ENCODE measurements at places on chromosomes 6 and 20. TPM values are rescaled to one million over a fixed set of nuclear protein-coding genes. Genes with fewer than 3 reads are reported as not detected.

GRCh38 chr6:97450087-97450486 is 167.1 kb upstream of the MMS22L start:
- DNase-seq: no peak

SLC18B1 gene
- polyA plus RNA-seq: 20.0 TPM

DNA sequence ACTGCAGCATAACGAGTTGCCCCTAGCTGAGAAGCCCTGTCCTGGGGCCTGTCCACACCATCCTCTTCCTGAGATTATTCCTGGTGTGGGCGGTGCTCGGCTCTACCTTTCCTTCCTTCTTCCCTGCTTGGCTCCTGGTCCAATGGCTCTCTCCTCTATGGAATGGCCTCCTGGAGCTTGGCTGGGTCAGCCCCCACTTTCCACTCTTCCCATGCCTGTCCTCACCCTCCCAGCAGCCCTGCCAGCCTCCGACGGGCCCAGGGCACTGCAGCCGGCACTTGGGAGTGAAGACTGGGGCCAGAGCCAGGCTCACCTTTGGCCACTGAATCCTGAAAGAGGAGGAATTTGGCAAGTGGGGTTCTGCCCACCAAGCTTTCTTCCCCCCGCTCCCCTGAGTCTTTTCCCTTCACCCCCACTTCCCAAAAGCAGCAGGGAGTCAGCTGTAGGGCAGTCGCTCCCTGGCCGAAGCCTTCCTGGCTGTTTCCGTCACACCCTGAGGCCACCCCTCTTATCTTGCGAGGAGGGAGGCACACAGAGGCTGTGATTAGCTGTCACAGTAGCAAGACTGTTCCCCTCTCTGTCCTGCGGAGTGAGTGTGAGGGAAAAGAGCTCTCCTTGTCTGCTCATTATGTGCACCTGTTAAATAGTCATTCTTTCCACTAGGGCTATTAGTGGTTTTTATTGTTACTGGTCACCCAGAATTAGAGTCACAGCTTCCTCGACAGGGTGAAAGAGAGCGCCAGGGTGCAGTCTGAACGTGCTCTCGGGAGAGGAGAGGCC is 6.3 kb upstream of the CDSN start:
- DNase-seq: peak; percentile 42

DNA sequence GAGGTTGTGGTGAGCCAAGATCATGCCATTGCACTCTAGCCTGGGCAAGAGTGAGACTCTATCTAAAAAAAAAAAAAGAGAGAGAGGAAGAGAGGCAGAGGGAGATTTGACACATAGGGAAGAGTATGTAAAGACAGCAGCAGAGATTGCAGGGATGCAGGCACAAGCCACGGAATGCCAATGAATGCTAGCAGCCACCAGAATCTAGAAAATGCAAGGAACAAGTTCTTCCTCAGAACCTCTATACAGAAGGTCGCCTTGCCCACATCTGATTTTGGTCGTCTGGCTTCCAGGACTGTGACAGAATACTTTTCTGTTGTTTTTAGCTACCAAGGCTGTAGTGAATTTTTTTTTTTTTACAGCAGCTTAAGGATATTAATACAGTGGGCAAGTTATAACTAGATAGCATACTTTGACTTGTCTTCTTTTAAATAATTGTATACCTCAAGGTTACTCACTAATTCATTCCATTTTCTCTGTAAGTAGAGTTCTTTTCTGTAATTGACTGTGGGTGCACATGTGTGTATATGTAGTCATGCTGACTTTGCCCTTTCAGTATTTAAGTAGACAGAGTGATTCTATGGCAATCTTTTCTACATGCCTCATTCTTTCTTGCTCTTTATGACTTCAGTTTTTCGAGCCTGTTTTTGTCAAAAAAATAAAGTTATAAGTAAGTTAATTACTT is 402.2 kb downstream of the GJA1 start:
- DNase-seq: no peak

NKX2-4 gene
- not detected for polyA plus RNA-seq

DNA sequence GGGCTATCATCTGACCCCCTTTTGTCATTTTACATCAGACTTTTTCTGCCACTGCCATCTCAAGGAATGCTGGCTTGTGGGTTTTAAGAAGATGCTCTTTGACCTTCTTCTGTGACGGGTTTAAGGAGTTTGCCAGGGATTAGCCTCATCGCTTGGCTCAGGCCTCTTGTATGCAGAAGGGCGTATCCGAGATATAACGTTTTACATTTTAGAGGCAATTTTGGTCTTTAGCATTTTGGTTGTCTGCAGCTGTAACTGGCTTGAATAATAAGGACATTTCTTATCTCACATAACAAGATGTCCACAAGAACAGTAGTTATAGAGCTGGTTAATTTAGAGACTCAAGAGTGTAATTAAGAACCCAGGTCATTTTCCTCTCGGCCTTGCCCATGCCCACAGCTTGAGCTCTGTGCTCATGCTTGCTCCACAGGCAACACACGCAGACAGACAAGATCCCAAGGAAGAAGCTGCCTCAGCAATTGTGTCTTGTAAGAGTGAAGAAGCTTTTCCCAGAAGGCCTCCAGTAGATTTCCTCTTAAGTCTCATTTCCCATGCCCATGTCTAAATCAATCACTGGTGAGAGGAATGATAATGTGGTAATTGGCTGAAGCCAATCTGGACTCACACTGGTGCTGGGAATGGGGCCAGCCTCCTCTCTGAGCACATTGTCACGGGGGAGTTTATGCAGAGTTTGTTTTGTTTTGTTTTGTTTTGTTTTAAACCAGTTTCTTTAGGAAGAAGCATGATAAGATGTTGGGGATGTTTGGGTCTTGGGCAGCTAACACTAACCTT is 36.8 kb downstream of the PTCHD4 start:
- DNase-seq: no peak

DNA sequence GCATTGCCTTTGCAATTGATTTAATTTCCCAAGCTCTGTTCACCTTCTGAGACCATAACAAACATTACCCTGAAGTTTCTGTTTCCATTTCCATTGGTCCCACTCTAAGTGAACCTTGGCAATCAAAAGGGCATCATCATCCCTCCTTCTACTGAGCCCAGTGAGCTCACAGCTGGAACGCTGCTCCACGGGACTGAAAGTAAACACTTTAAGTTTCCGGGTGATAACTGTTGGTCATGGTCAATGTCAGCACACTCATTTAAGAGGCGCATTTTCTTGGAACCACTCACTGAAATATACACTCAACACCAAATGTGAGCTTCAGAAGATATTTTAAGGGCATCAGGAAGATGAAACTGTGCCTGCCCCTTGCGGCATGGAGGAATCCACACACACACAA is 37.1 kb upstream of the RPS6KA2 start:
- peak; percentile 26 for DNase-seq

GRCh38 chr20:11207749-11208502 is 534.1 kb upstream of the JAG1 start:
- peak; percentile 80 for DNase-seq

DNA sequence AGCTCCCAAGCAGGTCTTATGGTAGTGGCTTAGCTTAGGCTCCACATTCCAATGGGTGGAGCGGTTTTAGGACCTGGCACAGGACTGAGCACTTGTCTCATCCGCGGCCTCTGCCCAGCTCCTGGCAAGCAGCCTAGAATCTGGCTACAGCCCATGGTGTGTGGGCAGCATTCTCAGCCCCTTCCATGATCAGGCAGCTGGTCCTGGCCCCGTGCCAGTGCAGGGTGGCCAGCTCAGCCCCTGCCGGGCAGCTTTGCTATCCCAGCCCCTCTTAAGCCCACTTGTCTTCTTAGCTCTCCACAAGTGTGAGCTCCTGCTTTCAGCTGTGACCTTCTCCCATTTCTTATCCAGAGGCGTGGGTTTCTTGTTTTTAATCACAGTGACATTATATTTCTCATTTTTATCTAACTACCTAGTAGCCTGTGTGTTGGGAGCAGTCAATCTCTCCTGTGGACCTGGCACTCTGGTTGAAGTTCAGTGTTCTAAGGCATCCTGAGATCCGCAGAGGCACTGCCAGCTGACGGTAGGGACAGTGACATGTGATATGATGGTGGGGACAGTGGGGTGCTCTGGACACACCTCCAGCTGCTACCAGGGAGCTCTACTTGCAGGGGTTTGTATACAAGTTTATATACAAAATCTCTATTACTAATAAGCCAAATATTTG is 119.9 kb upstream of the PRND start:
- DNase-seq: no peak

C6orf163 gene
- 0.64 TPM for polyA plus RNA-seq

Data from hepatocyte (in vitro differentiated cells).